ENCODE measurements at places on chromosomes 2 and 18.

DNA sequence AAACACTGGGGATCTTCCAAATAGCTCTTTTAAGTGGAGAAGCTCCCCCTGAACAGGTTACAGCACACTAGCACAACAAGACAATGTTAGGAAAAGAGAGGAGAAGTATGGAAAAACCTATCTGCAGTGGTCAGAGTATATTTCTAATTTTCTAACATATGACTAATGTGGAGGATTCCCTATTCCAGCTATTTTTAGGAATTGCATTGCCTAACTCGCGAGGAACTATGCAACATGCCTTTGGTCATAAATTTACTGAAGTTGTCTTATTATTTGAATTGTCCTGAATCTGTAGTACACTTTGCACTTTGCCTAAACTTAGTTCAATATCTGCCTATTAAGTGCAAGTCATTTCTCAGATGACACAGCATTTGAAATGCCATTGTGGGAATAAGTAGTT is 381.4 kb downstream of the CCDC85A start:
- no peak for DNase-seq

GRCh38 chr2:66036948-66037347 is 398.0 kb upstream of the MEIS1 start:
- no peak for DNase-seq

- DNase-seq, result no peak
These were observed 29.1 kb downstream of the SP140L start for GRCh38 chr2:230356084-230356483.

DNA sequence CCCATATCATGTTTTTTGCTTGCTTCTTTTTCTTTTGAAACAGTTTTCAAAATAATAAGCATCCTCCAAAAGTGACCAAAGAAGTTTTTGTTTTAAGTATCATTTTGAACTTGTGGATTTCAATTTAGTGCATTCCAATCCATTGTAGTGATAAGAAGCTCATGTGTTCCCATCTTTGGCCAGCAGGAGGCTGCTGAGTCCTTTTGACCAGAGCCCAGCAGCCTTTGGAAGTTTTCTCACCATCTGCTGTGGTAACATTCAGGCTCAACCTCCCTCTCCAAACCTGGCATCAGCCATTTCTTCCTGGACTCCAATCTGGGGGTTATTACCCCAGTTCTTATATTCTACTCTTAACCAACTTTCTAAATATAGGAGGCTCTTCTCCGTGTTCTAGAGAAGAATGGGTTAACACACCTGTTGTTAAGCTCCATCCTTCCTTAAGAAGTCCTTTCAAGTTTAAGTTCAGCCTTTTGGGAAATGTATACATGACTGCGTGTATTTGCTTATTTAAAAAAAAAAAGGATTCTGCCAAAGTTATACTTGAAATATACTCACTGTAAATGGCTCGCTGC is 39.0 kb upstream of the MAL start:
- DNase-seq, result peak; percentile 61

- DNase-seq, result no peak
These were observed 47.2 kb downstream of the SMAD4 start for GRCh38 chr18:51077217-51077616.

DNA sequence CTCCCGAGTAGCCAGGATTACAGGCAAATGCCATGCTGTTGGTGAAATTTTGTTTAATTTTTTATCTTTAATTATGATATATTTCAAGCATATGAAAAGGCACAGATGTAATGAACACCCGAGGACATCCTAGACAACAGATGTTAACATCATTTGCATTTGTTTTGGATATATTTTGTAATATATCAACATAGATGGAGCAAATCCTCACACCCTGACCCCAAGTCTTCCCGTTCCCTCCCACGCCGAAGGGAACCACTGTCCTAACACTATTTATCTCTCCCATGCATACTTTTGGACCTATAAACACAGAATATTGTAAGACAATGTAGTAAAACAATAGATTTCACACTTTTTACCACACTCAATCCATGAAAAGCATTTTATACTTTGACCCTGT is 99.5 kb downstream of the GFPT1 start:
- DNase-seq, result no peak

DNA sequence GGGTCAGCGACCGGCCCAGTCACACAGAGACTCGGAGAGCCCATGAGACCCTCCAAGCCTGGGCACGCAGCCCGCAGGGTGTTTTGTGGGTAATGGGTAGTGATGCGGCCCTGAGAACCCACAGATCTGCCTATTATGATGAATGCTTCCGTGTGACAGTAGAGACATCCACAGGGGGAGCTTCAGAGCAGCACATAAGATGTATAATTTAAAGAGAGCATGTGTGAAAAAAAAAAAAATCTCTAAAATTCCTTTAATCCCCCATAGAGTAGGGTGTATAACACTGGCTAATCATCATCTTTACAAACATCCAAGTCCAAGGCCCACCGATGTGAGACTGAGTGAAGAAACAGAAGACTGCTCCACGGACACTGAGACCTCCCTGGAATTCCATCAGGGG is 34.6 kb downstream of the BIN1 start:
- DNase-seq, result no peak

GRCh38 chr2:68217729-68218128 is 34.6 kb downstream of the PPP3R1 start:
- no peak for DNase-seq

GRCh38 chr2:225600444-225600843 is 200.9 kb downstream of the NYAP2 start:
- no peak for DNase-seq

DNA sequence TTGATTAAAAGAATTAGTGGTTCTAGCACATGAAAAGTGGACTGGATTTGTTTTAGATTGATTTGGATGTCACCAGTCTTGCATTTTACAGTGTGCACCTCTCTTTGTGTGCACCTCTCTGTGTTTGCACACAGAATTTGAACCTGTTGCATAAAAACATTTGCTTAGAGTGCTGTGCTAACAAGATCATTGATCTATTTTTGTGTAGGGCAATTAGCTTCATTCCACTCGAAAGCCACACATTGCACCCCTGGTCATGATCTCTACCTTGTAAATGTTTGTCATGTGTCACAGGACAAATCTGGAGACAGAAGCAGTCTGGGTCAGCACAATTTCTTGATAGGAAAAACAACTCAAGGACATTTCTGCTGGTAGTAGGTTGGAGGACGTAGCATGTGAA is 258.7 kb upstream of the LINC00305 start:
- no peak for DNase-seq

GRCh38 chr2:10359246-10359645 is 56.5 kb downstream of the HPCAL1 start:
- no peak for DNase-seq

GRCh38 chr2:55899881-55900280 is 23.7 kb downstream of the EFEMP1 start:
- no peak for DNase-seq

GRCh38 chr2:207394812-207395534 is 134.8 kb upstream of the CREB1 start:
- DNase-seq, result no peak

DNA sequence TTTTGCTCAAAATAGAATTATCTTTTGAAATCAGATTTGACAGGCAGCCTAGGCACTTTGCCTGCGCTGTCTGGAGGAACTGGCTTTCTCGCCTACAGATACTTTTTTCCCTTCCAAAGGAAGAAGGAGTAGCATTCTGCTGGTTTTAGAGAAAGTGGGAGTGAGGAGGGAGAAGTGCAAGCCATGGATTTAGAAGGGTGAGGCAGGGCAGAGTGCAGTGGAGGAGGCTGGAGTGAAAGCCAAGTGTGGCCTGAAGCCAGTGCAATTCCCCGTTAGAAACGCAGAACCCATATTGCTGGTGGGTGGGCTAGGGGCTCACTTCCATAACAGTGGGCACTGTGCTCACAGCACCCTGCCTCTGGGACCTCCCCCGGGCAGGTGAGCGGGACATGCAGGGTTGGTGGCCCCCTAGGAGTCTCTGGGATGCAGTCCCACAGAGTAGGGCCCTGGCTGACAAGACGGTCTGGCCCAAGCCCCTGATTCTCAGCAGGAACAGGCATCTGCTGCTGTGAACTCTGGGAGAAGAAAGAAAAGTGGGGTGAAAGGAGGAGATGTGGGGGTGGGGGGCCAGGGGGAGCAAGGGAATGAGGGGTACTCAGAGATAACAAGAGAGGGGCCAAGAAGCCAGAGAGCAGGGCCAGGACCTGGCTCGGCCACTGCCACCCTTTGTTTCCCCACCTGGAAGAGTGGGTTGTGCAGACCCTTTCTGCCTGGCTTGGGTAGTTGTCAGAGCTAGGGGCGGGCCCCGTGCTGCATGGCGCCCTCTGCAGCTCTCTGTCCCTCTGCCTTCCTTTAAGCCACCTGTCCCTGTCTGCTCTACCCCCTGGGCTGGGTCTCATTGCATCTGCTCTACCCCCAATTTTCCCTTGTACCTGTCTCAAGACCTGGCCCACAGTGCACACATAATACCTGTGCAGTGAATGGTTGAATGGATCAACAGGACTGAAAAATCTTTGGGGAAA is 273.5 kb upstream of the HS6ST1 start:
- DNase-seq, result no peak

DNA sequence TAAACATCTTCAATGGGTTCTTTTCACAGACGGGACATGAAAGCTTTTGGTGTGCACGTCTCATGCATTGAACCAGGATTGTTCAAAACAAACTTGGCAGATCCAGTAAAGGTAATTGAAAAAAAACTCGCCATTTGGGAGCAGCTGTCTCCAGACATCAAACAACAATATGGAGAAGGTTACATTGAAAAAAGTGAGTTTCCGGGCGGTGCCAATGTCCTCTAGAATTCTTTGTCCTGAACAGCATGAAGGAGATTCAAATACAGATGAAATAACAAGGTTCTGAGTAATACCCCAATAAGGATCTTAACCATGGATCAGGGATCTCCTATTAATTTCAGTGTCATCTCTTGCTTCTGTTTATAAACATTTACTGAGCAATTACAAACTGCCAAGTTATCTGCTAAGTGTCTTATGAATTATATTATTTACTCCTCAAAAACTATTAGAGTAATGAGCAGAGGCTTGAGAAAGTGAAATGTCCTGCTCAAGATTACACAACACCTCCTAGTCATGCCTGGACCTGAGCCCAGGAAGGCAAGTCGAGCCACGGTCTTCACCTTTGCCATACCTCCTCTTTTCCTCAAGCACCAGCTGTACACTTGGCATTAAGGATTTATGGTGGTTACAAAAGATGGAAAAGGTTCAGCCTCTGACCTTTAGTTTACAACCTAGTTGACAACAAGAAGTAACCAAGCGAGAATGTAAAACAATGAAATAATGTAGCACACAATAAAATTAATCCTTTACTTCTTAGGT is 22.6 kb downstream of the DHRS9 start:
- DNase-seq, result no peak

DNA sequence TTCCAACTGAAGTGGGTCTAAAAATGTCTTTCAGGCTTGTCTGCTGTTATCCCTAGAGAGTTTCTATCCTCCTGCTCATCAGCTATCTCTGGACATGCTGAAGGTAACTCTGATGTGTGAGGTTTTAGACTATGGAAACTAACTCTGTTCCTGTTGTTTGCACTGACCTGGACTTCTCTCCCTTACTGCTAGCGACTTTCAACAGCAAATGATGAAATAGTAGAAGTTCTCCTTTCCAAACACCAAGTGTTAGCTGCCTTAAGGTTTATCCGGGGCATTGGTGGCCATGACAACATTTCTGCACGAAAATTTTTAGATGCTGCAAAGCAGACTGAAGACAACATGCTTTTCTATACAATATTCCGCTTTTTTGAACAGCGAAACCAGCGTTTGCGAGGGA is 26.9 kb downstream of the RMC1 start:
- DNase-seq, result no peak

GRCh38 chr18:45168866-45169600 is 446.2 kb upstream of the SLC14A2 start:
- no peak for DNase-seq

- no peak for DNase-seq
These were observed 16.1 kb upstream of the ACVR1C start for GRCh38 chr2:157644776-157645175.

GRCh38 chr2:119517433-119517832 is 6.8 kb downstream of the SCTR start:
- DNase-seq, result peak; percentile 17

DNA sequence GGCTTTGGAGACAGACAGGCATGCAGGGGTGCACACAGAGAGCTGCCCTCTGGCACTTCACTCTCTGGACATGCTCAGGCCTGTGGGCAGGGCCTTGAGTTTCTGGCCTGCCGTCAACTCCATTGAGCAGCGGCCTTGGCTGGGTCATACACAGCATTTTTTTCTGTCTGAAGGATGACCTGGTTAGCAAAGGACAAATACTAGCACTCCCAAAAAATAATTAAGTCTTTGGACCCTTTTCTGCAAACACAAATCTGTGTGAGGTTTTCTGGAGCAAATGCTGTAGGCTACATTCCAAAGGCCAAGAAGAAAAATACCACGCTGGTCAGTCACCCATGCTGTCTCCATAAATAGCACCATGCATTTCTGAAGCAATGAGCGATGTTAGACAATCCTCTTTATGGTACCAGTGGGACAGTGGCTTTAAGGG is 124.7 kb upstream of the CTAGE1 start:
- no peak for DNase-seq

DNA sequence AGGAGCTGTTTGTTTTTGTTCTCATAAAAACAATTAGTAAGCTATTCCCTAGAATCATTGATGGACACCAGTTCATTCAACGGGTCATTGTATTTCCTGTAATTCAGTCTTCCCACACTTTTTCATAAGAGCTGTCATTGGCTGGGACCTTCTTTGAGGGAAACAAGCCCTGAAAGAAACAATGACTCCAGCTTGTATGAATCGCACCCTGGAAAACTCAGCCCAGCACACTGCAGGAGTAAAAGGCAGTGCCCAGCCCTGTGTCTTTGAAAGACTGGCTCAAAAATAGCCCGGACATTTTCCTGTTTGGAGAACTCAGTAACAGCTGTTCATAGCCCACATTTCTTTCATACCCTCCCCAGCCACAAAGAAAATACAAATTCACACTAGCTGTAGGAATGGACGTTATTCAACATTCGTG is 81.5 kb downstream of the NCKAP5 start:
- DNase-seq, result no peak

GRCh38 chr18:51127664-51128063 is 69.8 kb downstream of the MEX3C start:
- no peak for DNase-seq

GRCh38 chr2:232878855-232879617 is 9.0 kb downstream of the SNORC start:
- no peak for DNase-seq
